Gastroesophageal sphincter (tissue), 4 donors: ENCODE measurements at places on chromosomes 13 and 19. TPM values are rescaled to one million over a fixed set of nuclear protein-coding genes. Genes with fewer than 3 reads are reported as not detected.

ZNF582 gene
- 5.1 TPM for total RNA-seq

TMED1 gene
- total RNA-seq = 15.4 TPM

IFNL4 gene
- not detected for total RNA-seq

DACH1 gene
- 2.1 TPM for total RNA-seq

HCN2 gene
- 0.27 TPM for total RNA-seq

ZNF471 gene
- 18.7 TPM for total RNA-seq

XAB2 gene
- total RNA-seq = 42.0 TPM

ZNF541 gene
- total RNA-seq = not detected

ZSWIM9 gene
- 3.2 TPM for total RNA-seq

CPT1C gene
- 3.0 TPM for total RNA-seq

CYP2A7 gene
- not detected for total RNA-seq

USE1 gene
- total RNA-seq = 17.1 TPM

SYNE4 gene
- 0.39 TPM for total RNA-seq

ZNF429 gene
- total RNA-seq = 8.9 TPM

ANGPTL8 gene
- total RNA-seq = not detected

GNG7 gene
- total RNA-seq = 13.0 TPM

PRODH2 gene
- total RNA-seq = not detected

SLC1A6 gene
- total RNA-seq = not detected

LIM2 gene
- total RNA-seq = not detected

TMPRSS9 gene
- not detected for total RNA-seq

MCEMP1 gene
- not detected for total RNA-seq

FGF21 gene
- total RNA-seq = not detected

AZU1 gene
- total RNA-seq = 0.40 TPM

LGALS14 gene
- not detected for total RNA-seq

ERVV-1 gene
- total RNA-seq = not detected

DCT gene
- 0.31 TPM for total RNA-seq

GSX1 gene
- total RNA-seq = not detected

KIR3DL2 gene
- total RNA-seq = not detected

TRPM4 gene
- total RNA-seq = 16.3 TPM

PIAS4 gene
- 15.3 TPM for total RNA-seq

EBI3 gene
- total RNA-seq = not detected

CHST8 gene
- 0.54 TPM for total RNA-seq

MYH14 gene
- 3.5 TPM for total RNA-seq

GAPDHS gene
- total RNA-seq = not detected

LYPD5 gene
- total RNA-seq = 9.8 TPM

BRSK1 gene
- total RNA-seq = 19.8 TPM

ZSCAN5B gene
- total RNA-seq = not detected

SIGLEC10 gene
- total RNA-seq = 6.9 TPM

SIAH3 gene
- total RNA-seq = not detected

PHLDB3 gene
- total RNA-seq = 8.8 TPM
